ENCODE measurements at places on chromosomes 7 and 10.

DNA sequence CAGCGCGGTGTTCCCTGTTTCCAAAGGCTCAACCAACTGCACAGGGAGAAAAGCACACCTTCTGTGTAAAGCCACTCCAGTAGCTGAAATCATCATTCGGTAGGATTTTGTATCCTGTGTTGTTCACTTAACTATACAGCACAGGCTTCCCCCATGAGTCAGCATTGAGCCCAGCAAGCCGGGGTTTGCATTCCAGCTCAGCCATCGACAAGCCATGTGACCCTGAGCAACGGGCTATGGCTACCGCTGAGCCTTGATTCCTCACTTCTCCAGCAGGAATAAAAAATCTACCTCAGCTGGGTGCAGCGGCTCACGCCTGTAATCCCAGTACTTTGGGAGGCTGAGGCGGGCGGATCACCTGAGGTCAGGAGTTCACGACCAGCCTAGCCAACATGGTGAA lies 44.1 kb upstream of the ATP6V0A4 start:
- DNase-seq: no peak

- peak; percentile 63 for DNase-seq
These were observed 2.0 kb downstream of the IFRD1 start for GRCh38 chr7:112452102-112452888.

GRCh38 chr10:101146392-101147251 lies 15.5 kb downstream of the TLX1 start:
- DNase-seq: no peak

GRCh38 chr7:44111761-44112160 lies 7.6 kb downstream of the AEBP1 start:
- DNase-seq: no peak

DNA sequence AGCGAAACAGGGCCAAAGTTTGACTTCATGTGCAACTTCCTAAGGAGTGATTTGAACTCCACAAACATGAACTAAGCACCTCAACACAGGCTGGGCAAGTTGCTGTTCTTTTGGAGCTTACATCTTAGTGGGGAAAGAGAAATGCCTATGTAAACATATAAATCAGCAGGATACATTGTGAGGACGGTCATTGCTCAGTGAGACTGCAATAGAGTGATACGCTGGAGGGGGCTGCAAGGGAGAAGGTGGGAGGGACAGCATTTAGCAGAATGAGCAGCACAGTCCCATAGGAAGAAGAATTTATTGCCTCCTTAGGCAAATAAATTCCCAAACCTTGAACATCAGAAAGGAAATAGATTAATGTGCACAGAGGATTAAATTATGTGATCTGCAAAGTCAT lies 90.0 kb downstream of the EGFR start:
- no peak for DNase-seq

DNA sequence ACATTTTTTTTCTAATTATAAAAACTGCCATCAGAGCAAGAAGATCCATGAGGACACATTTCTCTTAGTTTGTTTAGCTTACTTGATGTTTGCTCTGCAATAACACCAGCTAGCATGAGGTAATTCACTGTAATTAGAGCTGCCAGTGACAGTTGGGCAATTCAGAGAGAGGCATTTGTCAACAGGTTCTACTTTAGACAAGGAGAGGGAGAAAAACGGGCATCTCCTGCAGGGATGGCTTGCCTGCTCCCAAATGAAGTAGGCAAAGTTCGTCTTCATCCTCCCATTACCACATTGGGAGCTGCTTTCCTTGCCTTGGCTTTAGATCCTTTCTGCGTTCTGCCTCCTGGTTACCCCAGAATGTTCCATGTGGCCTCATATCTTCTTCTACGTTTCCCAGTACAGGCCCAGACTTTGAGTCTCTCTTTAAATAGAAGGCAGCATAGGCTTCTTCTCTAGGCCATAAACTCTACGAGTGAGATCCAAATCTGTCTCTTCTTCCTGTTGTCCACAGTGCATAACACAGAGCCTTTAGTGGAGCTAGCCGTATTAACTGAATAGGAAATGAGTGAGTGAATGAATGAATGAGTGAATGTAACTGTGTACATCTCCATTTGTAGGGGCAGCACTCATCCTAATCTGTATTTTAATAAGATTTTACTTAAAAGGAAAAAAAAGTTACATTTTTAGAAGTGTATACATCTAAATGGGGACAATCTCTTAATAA lies 21.2 kb downstream of the ASB15 start:
- DNase-seq: no peak

DNA sequence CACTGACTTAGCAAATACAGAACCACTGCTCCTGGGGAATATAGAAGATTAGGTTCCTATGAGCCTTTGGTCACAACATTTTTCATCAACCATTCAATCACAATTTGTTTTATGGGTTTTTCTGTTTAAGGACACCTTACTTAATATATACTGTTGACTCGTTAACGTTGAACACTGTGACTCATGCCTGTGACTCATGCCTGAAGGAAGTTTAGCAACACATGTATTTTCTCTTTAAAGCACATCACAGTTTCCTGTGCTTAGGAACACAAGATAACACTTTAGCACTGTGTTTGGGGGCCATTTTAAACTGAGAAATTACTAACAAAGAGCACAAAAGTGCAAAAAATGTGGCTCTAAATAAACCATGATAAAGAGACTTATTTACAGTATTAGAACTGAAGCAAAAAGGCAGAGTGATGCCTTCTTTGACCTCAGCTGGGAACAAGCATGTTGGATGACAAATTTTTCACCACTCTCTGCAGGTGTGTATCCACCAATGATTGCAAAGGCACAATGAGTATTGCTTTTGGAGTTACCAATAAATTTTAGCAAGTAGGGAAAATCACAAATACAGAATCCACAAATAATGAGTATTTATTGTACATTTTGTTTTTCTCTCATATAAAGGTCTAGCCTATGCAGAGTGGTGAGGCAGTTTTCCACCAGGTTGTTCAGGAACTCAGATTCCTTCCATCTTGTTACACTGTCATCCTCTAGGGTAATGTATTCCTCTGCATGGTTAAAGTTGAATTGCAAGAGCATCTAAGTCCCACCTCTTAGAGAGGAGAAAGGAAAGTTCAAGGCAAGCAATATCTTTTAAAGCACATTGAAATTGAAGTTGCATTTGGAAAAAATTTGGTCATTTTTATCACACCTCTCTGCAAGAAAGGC lies 7.3 kb downstream of the FGFBP3 start:
- DNase-seq: no peak

- no peak for DNase-seq
These were observed 5.1 kb downstream of the EVX1 start for GRCh38 chr7:27247452-27248426.
